ENCODE measurements at places on chromosomes 4 and X.

- H3K4me1 ChIP-seq, result no peaks in the 10 kb centered on the region
- no peaks in the 10 kb centered on the region for H3K36me3 ChIP-seq
- no peak overlapping the region for H3K4me3 ChIP-seq
- DNase-seq, result no peak
Observed at GRCh38 chrX:154731184-154731583, 19.7 kb downstream of the GAB3 start.

DNA sequence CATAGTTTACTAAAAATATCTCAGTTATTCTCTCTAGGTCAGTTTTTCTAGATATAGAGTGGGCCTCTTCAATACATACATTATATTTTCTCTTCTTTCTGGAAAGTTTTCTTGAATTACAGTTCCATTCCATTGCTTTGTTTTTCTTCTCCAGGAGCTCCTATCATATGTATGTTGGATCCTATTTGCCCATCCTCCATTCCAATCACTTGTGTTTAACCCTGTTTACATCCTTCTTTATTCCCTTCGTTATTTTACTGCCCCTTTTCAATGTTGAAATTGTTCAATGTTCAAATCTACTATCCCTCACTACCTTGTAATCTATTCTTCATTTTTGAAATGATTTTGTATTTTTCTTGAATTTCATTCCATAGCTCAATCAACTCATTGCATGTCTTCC is 97.4 kb downstream of the IRF2 start:
- H3K4me1 ChIP-seq, result peaks cover 2% of the 10 kb centered on the region
- no peak overlapping the region for H3K4me3 ChIP-seq
- DNase-seq, result no peak
- H3K36me3 ChIP-seq, result no peaks in the 10 kb centered on the region
- H3K27me3 ChIP-seq, result no peaks in the 10 kb centered on the region

DNA sequence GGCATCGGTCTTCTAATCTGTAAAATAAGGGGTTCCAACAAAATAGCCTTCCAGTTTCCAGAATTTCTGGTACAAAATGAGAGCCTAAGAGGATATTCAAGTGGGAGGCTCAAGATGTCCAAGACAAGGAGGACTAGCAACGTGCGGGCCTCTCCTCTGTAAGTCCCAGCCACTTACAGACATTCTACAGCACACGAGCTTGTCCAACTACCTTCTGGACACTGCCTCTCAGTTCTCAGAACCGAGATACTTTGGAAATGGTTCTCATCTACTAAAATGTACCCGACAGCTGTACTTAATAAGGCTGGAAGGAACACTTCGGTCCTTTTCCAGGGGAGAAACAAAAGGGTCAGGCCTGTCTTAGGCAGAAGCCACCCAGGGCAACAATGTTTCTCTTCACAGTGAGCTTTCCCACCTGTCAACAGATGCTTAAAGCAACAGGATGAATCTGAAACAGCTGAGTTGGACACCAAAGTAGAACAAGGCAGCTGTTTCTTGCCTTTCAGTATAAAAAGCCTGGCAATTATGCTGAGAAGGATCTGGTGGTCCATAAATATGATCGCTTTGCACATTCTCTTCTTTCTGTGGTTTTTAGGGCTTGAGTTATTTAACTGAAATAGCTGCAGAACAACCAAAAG is 127.0 kb downstream of the HS6ST2 start:
- no peak overlapping the region for H3K4me3 ChIP-seq
- H3K36me3 ChIP-seq, result no peaks in the 10 kb centered on the region
- no peaks in the 10 kb centered on the region for H3K4me1 ChIP-seq
- no peak for DNase-seq
- H3K27ac ChIP-seq, result no peak overlapping the region

DNA sequence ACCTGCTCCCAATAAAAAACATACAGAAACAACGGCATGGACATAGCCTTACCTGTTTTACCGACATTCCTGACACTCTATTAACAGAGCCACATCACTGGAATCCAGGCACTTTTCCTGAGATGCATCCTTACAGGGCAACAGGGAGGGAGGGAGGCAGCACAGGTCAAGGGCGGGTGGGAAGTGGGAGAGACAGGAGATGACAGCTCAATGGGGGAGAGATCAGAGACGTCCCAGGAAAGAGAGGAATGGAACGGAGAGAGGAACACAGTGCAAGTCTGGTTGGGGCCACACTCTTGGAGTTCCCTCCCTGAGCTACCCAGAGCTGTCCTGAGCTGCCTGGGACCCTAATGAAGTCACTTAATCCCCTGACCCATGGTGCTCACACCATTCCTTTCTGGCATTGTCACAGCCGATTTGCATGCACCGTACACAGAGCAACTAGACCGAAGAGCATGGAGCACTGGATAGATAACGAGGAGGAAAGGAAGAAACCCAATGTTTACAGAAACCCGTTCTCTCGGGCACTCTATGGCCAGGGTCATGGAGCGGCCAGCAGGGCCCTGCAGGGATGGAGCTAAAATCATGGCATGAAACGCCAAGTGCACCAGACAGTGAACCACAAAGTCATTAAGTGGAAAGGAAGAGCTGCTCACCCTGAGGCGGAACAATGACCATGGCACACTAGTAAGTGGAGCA is 93.1 kb downstream of the NSUN7 start:
- H3K27ac ChIP-seq, result no peak overlapping the region
- H3K36me3 ChIP-seq, result no peaks in the 10 kb centered on the region
- H3K27me3 ChIP-seq, result no peaks in the 10 kb centered on the region
- DNase-seq, result no peak
- no peaks in the 10 kb centered on the region for H3K4me1 ChIP-seq

DNA sequence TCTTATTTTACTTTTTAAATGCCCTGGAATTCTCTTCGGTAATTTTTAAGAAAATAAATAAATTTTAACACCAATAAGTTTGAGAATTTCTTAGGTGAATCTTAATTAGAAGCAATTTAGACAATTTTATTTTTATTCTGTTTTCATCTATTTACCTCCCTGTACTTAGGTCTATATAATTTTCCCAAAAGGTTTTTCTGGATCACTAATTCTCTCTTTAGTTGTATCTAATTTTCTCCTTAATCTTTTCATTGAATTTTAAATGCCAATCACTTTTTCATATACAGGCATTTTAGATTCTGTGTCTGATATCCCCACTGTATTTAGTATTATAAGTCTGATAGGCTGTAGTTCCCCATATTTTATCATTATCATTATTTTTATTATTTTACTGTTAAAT is 845.3 kb downstream of the TRIML1 start:
- no peak for DNase-seq
- H3K36me3 ChIP-seq, result no peaks in the 10 kb centered on the region
- no peaks in the 10 kb centered on the region for H3K27me3 ChIP-seq
- no peaks in the 10 kb centered on the region for H3K4me1 ChIP-seq
- H3K27ac ChIP-seq, result no peak overlapping the region
- H3K4me3 ChIP-seq, result no peak overlapping the region

DNA sequence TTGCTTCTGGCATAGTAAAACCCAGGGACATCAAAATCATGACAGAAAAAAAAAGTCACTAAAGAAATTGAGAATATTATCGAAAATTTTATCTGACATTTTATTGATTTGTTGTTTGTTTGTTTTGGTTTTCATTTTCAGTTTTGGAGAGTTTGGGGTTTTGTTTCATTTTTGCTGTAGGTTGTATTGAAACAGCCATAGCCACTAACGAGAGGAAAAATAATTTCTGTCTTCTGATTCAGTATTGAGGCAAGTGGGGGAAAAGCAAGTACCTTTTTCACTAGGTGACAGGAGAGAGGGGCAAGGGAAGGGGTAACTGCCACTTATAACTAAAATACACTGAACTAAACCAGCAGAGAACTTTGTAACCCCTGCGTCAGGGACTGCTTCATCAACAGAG is 392.8 kb upstream of the NDST3 start:
- no peak for DNase-seq
- H3K27me3 ChIP-seq, result no peaks in the 10 kb centered on the region
- no peaks in the 10 kb centered on the region for H3K36me3 ChIP-seq
- no peak overlapping the region for H3K4me3 ChIP-seq
- H3K4me1 ChIP-seq, result no peaks in the 10 kb centered on the region

DNA sequence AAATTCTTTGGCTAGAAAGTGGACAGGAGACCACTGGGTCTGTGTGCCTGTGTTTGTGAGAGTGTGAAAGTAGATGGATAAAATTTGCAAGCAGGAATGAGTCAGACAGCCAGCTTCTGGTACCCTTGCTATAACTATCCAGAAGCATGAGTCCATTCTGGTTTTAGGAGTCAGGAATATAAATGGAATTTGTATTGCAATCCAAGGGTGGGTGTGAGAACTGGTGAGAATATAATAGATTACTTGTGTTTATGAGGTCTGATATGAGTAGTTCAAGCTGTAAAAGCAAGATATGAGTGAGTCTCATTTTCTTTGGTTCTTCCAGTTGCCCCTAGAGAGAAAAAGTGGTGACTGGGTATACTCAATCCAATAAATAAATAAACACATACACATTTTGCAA is 212.7 kb upstream of the TAPT1 start:
- H3K27me3 ChIP-seq, result no peaks in the 10 kb centered on the region
- no peak for DNase-seq
- H3K36me3 ChIP-seq, result no peaks in the 10 kb centered on the region
- no peak overlapping the region for H3K4me3 ChIP-seq

DNA sequence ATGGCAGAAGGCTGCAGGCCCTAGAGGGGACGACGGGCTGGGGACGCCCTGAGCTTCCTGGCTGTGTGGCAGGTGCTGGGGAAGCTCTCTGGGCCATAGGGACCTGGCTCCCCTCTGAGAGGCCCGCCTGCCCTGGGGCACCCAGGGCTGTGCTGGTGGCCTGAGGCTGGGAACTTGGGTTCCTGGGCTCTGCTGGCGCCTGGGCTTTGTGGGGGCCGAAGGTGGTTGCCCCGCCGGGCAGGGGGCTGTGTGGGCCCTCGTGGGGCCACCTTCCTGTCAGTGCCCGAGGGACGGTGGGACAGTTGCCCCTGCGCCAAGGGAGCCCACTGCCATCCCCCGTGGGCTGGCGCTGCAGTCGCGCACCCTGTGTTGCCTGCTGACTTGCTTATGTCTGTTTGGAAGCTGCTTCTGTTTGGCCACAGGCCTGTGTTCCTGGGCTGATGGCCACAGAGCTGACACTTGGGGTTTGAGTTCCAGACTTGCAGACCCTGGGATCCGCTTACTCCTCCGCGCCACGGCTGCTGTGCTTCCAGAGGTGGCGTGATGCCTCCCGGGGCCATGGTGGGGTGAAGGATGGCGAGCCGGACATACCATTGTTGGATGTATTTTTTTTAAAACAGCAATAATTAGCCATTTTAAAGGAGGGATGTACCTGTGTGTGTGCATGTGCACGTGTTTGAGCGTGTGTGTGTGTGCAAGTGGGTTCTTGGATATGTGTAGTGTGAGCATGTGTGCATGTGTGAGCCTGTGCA is 8.5 kb downstream of the NAT8L start:
- no peaks in the 10 kb centered on the region for H3K27me3 ChIP-seq
- no peak for DNase-seq
- peaks cover 22% of the 10 kb centered on the region for H3K4me1 ChIP-seq
- H3K4me3 ChIP-seq, result no peak overlapping the region

- no peaks in the 10 kb centered on the region for H3K36me3 ChIP-seq
- no peak overlapping the region for H3K27ac ChIP-seq
- DNase-seq, result no peak
- H3K4me3 ChIP-seq, result no peak overlapping the region
- no peaks in the 10 kb centered on the region for H3K4me1 ChIP-seq
Observed at GRCh38 chrX:111259559-111259958, 10.7 kb downstream of the CAPN6 start.

- no peak for DNase-seq
- no peaks in the 10 kb centered on the region for H3K27me3 ChIP-seq
- H3K27ac ChIP-seq, result no peak overlapping the region
- no peak overlapping the region for H3K4me3 ChIP-seq
Observed at GRCh38 chr4:42594888-42595287, 62.0 kb downstream of the ATP8A1 start.

DNA sequence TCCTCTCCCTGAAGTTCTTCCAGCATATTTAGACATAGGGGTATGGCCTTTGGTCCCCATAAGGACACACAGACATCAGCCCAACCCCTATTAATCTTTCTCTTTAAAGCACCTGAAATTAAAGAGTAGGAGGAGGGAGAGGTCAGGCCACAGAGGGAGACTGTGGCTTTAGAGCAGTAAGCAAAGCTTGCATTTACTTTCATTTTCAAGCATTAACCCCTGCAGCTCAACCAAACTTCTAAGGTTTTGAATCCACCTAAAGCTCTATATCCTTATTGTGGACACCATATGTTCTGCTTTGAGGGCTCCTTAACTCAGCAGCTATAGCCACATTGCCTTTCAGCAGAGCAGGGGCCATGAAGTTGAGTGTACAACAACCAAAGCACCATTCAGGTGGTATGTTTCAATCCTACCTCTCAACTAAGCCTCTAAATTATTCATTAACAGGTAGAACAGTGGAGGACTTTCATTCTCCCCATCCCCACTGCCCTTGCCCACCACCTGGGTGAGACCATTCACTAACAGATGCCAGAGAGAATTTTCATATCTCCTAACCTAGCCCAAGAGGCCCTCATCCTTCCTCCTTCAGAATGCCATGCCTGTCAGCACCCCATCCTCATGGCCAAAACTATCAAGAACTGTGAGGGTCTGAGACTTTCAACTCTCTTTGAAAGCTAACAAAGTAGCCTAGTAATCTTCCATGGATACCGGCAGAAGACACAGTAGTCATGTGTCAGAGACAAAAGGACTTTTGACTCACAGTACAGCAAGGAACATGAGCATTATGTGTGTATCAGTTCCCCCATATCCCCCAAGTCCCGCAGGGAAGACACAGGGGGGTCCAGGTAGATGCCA is 20.8 kb downstream of the LIN54 start:
- no peak overlapping the region for H3K27ac ChIP-seq
- no peaks in the 10 kb centered on the region for H3K36me3 ChIP-seq
- no peak for DNase-seq
- H3K4me3 ChIP-seq, result no peak overlapping the region

- H3K4me3 ChIP-seq, result no peak overlapping the region
- H3K36me3 ChIP-seq, result peaks cover 12% of the 10 kb centered on the region
- no peak overlapping the region for H3K27ac ChIP-seq
- H3K27me3 ChIP-seq, result no peaks in the 10 kb centered on the region
- DNase-seq, result no peak
Observed at GRCh38 chr4:39840027-39840426, 137.7 kb downstream of the PDS5A start.

- H3K27me3 ChIP-seq, result no peaks in the 10 kb centered on the region
- no peaks in the 10 kb centered on the region for H3K36me3 ChIP-seq
- no peak for DNase-seq
- H3K4me1 ChIP-seq, result no peaks in the 10 kb centered on the region
- no peak overlapping the region for H3K4me3 ChIP-seq
- no peak overlapping the region for H3K27ac ChIP-seq
Observed at GRCh38 chr4:14368391-14368790, 633.9 kb upstream of the CPEB2 start.

- no peaks in the 10 kb centered on the region for H3K4me1 ChIP-seq
- no peak for DNase-seq
- no peaks in the 10 kb centered on the region for H3K27me3 ChIP-seq
- H3K4me3 ChIP-seq, result no peak overlapping the region
- H3K36me3 ChIP-seq, result no peaks in the 10 kb centered on the region
Observed at GRCh38 chrX:100264200-100264599, 145.9 kb downstream of the PCDH19 start.
